Erythroblast (primary cell): ENCODE measurements at places on chromosomes 5 and 9.

- DNase-seq = no peak
These were observed 149.4 kb upstream of the MRPS30 start for GRCh38 chr5:44659334-44659733.

DNA sequence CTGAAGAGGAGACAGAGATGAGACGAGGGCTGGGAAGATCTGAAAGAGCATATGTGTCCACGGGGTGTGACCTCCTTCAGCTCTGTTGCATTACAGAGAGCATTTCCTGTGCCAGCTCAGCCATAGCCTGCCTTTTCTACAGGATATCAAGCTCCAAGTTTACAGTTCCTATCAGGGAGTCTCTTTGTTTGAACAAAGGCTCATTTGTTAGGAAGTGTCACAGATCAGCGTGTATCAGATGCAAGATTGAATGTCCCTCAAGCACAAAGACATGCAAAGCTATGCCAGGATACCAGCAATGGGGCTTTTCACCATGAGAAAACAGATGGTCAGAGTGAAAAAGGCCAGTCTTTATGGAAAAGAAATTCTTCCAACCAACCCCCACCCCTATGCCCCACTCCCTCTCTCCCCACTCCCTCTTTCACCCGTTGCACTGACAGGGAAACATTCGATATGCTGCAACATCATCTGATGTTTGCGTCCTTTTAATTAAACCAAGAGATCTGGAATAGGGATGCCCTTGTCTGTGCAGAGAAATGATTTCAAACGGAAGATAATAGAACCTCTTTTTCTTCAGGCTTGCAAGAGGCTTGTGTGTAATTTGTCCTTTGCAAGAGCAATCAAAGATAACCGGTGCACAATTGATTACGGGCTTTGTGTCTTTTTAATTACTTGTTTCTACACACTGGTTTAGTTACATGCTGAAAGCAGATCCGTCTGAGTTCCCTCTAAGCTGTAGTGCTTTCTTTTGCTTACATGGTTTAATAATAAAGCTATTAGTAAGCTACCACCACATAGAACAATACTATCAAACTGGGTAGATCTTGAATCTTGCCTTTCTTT, 263.1 kb upstream of the RGMB start:
- no peak for DNase-seq

- DNase-seq = no peak
These were observed 57.0 kb upstream of the ACOT12 start for GRCh38 chr5:81450940-81451339.

GRCh38 chr9:97364769-97365490, 47.0 kb upstream of the TDRD7 start:
- DNase-seq = no peak

DNA sequence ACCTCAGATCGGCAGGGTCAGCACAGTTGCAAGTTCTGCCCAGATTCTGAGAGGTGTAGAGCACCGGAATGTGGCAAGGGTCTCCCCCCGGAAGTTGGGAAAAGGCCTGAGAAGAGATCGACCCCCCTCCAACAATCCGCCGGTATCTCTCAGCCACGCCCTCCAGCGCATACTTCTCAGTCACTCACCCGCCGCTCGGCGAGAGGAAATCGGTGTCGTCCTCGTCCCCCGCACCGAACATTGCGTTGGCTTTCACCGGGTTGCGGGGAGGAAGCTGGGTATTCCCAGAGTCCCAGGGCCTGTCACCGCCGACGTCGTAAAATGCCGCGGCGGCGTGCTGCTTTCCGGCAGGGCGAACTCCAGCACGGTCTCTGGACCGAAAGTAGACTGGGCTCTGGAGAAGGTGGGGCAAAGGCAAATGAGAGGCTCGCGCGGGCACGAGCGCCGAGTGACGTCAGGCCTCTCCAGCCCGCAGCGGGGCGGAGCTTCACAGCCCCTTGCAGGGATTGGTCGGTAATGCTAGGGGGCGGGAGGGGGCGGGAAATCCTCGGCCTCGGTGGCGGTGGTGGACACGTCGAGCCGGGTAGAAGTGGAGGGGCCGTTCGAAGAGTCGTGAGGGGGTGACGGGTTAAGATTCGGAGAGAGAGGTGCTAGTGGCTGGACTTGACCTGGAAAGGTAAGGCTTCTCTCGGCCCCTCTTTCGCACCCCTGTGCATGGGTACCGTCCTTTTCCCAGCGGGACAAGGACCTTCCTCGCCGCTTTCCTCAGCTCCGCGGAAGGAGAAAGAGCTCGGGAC, at the start of the genes FKBP15 and SLC31A1:
FKBP15 (minus strand) TSS at position 275 of the 797 bp plus-strand sequence; CDS start at position 241, 34 bp downstream.
SLC31A1 (plus strand) TSS at position 542 of the 797 bp plus-strand sequence. CDS start 34,605 bp downstream, outside the sequence.
- DNase-seq = peak; percentile 98

DNA sequence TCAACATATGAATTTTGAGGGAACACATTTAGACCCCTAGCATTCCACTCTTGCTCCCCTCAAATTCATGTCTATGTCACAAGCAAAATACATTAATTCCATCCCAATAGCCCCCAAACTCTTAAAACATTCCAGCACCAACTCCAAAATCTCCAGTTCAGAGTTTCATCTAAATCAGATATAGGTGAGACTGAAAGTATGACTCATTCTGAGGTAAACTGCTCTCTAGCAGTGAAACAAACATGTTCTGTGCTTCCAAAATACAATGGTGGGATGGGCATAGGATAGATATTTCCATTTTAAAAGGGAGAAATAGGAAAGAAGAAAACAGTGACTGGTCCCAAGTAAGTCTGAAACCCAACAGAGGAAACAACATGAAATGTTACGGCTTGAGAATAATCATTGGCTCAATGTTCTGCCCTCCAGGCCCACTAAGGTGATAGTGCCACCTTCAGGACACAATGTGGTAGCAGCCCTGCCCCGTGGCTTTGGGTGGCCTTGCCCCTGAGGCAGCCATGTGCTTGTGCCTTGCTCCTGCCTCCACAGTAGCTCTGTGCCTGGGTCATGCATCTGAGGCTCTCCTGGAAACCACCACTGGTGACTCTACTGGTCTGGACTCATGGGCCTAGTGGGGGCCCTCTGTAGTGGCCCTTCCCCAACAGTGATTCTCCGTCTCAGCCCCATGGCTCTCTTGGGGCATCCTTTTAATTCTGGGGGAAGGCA, 36.4 kb upstream of the IPPK start:
- peak; percentile 62 for DNase-seq

DNA sequence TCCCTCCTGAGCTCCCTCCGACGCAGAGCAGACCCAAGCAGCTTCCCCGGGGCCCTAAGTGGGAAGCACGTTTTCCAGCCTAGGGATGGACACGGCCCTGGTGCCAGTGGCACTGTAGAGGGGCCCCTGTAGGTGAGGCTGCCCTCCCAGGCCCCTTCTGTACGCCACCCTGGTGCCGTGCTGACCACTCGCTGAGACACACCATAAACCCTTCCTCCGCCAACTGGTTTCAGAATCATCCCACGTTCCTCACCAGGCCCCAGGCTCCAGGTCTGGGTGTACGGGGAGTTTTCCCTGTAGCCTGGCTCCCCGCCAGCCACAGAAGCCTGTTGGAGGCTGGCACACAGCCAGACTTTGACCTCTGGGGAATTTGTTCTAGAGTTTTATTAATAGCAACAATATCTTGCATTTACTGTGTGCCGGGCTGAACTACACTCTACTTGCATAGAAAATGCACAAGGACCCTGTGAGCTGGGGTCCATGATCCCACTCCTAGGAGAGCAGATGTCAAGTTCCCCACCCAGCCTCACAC, 18.2 kb upstream of the WDR38 start:
- no peak for DNase-seq

DNA sequence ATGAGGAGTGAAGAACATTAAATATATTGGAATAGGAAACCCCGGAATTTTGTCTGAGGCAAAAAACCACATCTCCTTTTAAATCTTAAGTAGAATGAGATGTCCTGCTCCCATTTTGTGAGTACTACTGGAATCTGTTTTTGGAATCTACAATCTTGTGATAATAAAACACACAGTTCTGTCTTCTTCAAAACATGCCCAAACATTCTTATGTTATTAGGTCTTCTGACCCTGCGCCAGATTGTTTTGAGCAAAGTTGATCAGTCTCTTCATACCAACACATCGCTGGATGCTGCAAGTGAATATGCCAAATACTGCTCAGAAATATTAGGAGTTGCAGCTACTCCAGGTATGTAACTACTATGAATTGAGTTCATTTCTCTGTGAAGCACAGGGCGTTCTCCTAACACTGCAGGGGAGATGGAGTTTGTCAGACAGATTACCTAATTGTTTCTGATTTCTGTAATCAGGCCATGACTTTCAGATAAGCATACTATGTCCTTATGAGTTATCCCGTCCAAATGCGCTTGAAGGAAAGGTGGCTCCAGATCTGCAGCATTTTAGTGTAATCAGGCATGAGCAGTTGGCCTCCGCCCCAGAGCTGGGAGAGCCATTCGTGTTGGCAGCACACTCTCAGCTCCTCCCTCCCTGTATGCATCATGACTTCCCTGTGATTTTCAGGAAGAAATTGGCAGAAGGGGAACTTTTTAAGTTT, 88.0 kb downstream of the NLN start:
- DNase-seq = peak; percentile 87

DNA sequence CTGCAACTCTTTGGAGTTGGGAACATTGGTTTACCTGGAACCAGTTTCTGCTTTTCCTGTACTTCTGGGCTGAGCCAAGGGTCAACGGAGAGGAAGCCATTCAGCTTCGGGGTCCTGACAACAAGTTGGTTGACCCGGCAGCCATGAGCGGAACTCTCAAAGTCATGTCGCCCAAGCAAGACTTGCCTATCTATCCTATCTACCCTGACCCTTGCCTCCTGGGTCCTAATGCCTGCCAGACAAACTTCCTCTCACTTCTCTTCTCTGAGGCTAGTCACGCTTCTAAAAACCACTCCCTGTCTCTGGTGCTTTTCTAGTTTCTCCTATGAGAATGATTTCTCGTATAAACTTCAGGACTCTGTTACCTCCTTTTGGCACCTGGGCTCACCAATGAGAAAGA, 44.7 kb upstream of the CRHBP start:
- DNase-seq = no peak

GRCh38 chr5:170511551-170512258, 7.9 kb downstream of the KCNIP1 start:
- no peak for DNase-seq

GRCh38 chr5:125348936-125349831, 602.7 kb upstream of the ZNF608 start:
- DNase-seq = no peak

DNA sequence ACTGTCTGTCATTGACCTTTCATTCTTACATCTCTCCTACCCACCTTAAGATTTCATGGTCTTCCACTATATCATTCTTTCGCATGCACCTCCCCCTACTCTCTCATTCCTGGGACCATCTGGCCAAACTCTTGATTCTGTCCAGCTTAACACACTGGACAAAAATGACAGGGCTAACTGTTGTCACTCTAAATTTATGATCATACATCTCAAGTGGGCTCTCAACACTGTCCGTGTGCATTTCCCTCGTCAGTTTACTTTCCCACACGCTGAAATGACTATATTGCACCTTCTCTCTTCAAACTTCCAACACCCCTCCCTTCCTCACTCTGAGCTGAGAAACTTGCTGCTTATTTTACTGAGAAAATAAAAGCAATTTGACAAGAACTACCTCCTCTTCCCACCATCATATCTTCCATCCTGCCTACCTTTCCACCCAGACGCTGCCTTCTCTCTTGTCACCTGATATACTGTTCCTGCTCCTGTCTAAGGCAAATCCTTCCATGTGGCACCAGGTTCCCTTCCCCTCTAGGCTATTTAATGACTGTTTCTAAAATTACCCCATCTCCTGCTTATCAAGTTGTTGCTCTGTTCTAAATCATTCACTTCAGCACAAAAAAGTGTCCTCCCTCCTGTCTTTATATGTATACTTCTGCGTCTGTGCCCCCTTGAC, 8.1 kb upstream of the KLF9 start:
- DNase-seq = no peak

DNA sequence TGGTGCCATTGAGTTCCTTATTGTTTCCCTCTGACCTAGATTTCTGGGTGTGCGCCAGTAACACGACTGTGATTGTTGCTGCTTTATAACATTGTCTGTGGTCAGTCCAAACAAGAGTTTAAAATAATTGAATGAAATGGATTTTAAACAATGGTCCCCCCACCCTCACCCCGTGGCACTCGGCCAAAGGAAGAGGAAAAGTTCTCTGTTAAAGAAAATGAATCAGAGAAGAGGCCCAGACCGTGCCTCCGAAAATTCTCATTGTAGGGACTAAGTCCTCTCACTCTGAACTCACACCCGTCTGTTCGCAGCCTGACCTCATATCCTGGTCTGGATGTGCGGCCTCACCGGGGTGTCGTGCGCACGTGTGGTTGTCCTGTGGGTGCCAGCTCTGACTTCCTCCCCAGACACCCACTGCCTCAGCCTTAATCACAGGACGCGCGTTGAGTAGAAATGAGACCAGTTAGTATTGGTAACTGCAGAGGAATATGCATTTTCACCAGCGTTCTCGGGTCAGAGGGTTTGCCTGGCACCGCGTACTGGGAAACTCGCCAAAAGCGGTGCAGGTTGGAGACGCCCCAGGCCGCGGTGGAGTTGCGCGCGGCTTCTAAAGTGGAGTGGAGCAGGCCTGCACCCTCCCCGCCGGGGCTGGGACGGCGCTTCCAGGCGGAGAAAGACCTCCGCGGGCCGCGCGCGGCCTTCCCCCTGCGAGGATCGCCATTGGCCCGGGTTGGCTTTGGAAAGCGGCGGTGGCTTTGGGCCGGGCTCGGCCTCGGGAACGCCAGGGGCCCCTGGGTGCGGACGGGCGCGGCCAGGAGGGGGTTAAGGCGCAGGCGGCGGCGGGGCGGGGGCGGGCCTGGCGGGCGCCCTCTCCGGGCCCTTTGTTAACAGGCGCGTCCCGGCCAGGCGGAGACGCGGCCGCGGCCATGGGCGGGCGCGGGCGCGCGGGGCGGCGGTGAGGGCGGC, at the start of gene ABL1:
ABL1 (plus strand) TSS at position 884 of the 966 bp plus-strand sequence. CDS start 193 bp downstream, outside the sequence.
- DNase-seq = peak; percentile 86

DNA sequence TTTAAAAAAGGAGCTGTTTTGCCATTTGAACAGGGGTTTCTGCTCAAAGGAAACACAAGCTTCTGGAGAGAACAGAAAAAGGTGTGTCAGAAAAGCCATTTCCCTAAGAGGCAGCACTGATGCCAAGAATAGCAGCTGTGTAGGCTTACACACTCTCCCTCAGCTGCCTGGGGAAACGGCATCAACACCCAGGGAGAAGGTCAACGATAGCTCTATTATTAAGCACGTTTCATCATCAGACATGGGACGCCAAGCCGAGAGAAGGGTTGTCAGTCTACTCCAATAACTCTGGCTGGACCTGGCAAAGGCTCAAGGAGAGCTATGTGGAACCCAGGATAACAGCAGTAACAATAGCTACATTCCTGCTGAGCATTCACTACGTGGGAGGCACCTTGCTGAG, 314.2 kb downstream of the CDK5RAP2 start:
- DNase-seq = no peak

DNA sequence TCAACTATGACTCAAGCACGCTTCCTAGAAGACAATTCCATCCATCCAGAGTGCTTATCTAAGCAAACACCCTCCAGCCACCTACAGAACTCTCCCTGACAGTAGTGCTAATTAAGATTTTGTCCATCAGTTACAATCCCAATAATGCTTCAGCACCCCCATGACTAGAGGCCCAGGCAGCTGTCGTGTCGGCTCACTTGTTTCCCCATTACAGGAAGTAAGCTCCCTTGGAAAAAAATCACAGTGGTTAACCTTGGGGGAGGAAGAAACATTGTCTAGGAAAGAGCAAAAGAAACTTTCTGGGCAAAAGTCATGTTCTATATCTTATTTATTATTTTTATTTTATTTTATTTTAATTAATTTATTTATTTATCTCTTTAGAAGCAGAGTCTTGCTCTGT, 108.8 kb upstream of the LPAR1 start:
- DNase-seq = no peak
